ENCODE measurements at places on chromosomes 6 and 20.

GRCh38 chr6:169530752-169531123 lies 171.1 kb downstream of the WDR27 start:
- no peak for DNase-seq

- no peak for DNase-seq
Measured at GRCh38 chr6:41748542-41748941, 1.3 kb upstream of the PGC start.

DNA sequence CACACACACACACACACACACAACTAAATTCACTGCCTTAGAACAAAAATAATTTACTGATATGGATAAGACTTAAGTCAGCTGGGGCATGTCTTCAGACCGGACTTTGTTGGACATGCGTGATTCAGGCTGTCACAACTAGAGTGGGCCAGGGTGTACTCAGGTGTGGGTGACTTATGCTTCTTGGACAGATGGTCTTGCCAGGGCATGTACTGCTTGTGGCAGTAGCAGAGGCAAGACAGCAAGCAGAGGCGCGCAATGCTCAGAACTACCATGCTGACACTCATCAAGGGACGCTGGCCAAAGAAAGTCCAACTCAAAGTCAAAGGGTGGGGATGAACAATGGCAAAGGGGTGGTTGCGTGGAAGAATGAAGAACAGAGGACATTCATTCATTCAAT lies 437.5 kb downstream of the CBLN4 start:
- no peak for DNase-seq

GRCh38 chr20:18628330-18628920 lies 40.6 kb downstream of the DTD1 start:
- peak; percentile 70 for DNase-seq

GRCh38 chr6:23081701-23082100 lies 512.3 kb downstream of the HDGFL1 start:
- no peak for DNase-seq

GRCh38 chr6:152596726-152597125 lies 40.4 kb downstream of the SYNE1 start:
- no peak for DNase-seq

DNA sequence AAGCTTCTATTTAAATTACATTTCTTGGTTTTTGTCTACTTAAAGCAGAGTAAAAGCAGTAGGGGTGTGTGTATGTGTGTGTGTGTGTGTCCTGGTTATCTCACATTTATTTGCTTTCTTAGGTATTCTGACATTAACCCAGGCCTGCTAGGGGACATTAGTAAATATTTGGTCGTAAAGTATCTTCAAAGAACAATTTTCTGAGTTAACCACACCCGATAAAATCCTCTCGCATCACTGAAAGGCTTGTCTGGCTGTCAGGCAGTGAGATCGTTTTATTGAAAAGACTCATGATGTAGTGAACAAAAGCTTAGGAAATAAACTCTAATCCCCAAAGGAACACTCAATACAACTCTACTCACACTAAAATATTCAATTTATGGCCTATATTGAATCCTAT lies 77.9 kb downstream of the ZNF217 start:
- DNase-seq: no peak

DNA sequence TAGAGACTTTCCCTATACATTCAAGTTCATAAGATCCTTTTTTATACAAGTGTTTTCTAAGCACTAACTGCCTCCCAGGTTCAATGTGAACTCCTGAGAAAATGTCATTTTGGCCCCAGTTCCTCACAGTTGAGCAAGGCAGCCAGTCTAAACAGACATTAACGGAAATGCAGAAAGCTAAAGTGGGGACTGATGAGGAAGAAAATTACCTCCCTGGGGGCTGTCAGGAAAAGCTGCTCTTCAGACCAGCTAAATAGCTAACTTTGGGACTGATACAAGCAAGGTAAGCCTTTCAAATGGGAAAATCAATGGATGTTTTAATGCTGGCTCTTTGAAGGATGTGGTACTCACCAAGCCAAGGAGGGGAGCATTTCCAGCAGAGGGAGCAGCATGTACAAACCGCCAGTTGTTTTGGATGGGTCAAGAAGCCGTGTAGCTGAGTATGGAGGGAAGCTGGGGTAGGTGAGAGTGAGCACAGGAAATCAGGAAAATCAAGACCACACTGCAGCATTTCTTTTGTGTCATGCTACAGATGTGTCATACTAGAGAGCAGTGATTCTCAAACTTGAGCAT lies 180.8 kb upstream of the CHD6 start:
- no peak for DNase-seq

DNA sequence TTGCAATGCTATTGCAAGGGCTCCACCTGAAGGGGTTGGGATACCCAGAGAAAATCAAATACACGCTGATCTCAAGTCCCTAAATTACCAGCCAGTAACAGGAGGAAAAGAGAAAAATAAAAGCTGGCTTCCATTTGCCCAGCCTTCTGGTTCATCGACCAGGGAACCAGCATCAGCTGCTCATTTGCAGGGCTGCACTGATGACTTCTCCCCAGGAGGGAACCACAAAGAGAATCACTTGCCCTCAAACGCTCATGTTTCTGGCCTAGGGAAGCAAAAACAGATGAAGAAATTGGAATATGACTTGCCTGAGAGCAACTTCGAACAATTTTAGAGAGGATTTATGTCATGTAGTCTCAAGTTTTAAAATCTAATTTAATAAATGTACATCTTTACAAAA lies 119.7 kb downstream of the SH3BGRL2 start:
- DNase-seq: no peak

DNA sequence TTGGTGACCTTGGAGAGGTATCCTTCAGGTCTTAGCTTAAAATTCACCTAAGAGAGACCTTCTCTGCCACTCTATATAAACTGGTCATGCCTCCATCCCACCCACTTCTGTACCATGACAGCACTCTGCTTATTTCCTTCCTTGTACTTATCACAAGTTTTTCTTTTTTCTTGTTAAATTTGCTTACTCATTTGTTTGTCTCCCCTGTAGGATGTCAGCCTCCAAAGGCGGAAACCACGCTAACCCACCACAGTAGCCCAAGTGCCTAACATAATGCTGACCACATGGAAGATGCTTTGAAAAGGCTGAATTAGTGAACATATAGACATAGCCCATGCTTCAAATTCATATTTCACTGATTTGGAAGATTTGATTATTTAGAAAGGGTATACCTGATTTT lies 5.4 kb downstream of the BMP6 start:
- no peak for DNase-seq

DNA sequence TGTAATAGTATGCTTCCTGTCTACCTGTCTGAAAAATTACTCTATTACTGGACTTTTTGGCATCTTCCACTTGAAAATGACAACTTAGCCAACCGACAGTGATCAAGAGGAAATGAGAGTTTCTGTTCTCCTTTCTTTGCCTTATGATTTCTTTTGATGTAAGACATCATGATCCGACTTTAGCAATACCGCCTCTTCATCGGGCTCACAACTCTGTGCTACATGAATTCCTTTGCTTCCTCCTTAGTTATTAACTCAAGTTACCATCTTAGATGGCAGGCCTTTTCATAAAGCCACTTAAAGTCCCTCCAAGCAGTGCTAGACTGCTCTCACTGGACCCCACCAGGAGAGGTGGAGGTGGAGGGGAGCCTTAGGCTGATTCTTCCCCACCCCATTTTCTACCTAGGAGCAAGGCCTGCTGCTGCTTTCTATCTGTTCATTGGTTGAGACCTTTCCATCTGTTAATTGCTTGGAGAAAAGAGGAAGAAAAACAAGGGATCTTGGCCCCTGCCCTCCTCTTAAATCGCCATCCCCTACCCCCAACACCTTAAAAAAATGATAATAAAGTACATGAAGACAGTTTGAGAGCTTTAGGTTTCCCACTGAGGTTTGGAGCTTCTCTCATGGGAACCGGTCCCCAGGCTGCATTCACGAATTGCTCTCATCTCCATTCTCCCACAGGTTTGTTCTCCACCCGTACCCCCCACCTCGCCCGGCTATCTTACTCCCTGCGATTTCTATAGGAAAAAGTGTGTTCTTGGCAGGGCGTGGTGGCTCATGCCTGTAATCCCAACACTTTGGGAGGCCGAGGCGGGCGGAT lies 21.6 kb upstream of the MCM3 start:
- DNase-seq: no peak

GRCh38 chr20:10312111-10312510 lies 93.5 kb downstream of the SNAP25 start:
- DNase-seq: no peak

DNA sequence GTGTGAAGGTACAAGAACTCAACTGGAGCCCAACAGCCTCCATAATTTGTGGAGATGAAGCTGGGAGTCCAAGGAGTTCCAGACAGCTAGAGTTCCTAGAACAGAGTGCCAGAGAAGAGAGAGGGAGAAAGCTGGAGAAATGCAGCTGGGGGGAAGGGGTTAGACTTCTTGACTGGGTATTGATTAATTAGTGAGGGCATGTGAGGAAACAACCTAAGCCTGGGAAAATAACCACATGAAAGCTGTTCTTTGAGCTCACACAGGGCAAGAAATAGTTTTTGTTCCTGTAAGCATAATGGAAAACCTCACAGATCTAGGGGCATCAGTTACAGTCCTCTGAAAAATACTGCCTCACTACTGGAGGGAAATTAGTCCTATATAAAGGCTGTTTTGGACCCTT lies 230.5 kb upstream of the FKBP1C start:
- peak; percentile 52 for DNase-seq

GRCh38 chr20:18154342-18154741 lies 16.7 kb downstream of the KAT14 start:
- no peak for DNase-seq

GRCh38 chr6:140344142-140344913 lies 969.9 kb upstream of the CITED2 start:
- no peak for DNase-seq
